ENCODE measurements at places on chromosomes 6 and 20.

DNA sequence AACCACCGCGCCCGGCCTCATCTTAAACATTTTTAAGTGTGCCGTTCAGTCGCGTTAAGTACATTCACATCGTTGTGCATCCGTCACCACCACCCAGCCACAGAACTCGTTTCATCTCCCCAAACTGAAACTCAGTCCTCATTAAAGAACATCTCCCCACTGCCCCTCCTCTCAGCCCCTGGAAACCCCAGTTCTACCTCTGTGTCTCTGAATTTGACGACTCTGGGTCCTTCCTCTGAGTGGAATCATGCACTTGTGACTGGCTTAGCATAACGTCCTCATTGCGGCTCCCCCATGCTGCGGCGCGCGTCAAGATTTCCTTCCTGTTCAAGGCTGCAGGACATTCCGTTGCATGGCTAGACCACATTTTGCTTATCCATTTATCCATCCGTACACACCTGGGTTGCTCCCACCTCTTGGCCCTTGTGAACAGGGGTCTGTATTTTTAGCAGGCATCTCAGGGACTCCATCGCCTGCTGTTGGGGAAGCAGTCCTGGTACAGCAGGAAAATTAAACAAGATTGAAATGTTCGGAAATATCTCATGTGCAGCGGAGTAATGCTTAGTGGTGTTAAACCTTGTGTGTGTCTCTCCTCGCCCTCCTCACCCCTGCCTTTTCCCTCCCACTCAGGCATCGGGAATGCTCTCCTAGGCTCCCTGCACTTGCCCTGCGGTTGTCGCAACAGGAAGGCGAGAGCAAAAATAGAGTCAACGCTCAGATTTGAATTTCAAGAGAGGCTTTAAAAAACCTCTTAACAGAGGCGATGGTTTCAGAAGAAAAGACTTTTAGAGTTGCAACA, 127.9 kb downstream of the PXDC1 start:
- no peak for DNase-seq

DNA sequence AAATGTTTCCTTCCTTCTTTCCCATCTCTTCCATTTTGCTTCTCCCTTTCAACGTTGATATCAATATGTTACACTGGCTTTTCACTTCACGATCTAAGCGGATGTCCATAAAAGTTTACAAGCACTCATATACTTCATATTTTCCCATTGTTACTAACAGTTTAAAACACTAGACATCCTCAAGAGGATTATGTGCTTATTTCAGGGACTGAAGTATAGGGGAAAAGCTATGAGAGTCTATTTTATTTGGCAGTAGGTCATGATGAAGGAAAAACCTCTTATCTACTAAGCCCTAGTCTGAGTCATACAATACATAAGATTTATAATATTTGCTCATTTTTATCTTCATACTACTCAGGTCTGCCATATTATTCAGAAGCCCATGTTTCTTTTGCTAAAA, 20.6 kb upstream of the EPB41L2 start:
- no peak for DNase-seq

- no peak for DNase-seq
These were observed 847 bp upstream of the NCR2 start for GRCh38 chr6:41334482-41335040.

DNA sequence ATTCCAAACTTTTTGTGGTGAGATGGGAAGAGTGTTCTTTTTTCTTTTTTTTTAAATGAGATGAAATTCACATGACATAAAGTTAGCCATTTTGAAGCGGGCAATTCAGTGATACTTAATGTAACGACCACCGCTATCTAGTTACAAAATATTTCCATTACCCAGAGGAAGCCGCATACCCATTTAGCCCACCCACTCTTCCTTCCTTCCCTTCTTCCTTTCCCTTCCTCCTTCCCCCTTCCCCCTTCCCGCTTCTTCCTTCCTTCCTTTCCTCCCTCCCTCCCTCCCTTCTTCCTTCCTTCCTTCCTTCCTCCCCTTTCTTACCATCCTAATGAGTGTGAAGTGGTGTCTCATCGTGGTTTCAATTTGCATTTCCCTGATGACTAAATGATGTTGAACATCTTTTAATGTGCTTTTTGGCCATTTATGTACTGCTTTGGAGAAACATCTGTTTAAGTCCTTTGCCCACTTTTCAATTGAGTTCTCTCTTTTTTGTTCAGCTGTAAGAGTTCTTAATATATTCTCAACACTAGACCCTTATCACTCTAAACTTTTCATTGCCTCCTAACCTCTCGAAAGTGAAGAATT, 371.1 kb downstream of the FARS2 start:
- DNase-seq, result no peak

GRCh38 chr6:24529985-24530384, 35.2 kb downstream of the ALDH5A1 start:
- DNase-seq, result no peak

DNA sequence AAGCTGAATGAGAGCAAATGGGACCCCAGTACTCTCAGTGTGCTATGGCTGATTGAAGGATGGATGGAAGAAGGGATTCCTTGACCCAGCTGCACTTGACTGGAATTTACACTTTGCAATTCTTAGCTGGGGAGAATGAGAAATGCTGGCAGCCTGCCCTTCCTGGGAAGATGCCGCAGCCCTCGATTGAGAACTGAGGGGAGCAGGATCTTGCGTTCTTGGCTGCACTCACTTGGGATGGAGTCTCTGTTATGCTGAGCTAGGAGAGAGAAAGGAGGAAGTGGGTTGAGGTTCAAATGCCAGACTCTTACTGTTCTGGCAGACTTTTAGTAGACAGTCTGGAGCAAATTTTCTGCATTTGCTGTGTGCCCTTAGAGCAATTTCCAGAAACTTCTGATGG, 221.2 kb downstream of the FNDC1 start:
- DNase-seq, result no peak

GRCh38 chr20:60180986-60181385, 222.8 kb downstream of the CDH26 start:
- DNase-seq, result no peak

DNA sequence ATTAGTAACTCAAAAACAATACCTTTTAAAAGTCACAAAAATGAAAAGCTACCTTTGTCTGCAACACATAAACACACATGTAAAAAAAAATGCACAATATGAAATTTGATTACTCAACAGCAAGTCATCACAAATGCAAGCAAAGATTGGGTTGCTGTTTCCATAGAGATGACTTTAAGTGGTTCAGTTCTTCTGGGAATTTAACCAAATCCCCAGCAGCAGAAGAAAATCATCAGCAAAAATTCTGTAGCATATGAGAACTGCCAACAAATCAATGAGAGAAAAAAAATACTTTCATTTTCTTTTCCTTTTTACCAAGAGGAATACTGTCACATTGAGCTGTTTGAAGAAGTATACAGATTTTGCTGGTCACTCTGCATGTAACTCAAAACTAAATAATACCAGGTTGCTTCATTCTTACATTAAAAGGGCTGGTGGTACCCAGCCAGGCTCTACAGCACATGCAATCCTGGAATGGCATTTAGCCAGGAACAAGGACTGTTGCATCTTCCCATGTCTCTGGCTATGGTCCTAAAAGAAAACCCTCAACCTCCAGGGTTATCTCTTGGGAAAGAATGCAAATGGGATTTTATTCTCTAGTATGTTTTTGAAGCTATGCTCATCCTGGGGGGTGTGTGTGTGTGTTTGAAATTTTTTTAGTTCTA, 158.3 kb downstream of the OPRM1 start:
- no peak for DNase-seq

- no peak for DNase-seq
These were observed 164.8 kb upstream of the BMP5 start for GRCh38 chr6:56040223-56040622.

- DNase-seq, result no peak
These were observed 326.6 kb downstream of the NRN1 start for GRCh38 chr6:5680095-5680494.

Data from effector memory CD8-positive, alpha-beta T cell (primary cell).